ENCODE measurements at places on chromosomes 3 and 15.

- no peak for DNase-seq
Observed at GRCh38 chr3:139653582-139653981, 24.2 kb downstream of the NMNAT3 start.

- DNase-seq: no peak
Observed at GRCh38 chr3:121957674-121958415, 63.6 kb downstream of the SLC15A2 start.

- no peak for DNase-seq
Observed at GRCh38 chr15:55484917-55485672, 22.9 kb downstream of the DNAAF4 start.

GRCh38 chr3:61914276-61914675, 352.9 kb downstream of the PTPRG start:
- DNase-seq: no peak

DNA sequence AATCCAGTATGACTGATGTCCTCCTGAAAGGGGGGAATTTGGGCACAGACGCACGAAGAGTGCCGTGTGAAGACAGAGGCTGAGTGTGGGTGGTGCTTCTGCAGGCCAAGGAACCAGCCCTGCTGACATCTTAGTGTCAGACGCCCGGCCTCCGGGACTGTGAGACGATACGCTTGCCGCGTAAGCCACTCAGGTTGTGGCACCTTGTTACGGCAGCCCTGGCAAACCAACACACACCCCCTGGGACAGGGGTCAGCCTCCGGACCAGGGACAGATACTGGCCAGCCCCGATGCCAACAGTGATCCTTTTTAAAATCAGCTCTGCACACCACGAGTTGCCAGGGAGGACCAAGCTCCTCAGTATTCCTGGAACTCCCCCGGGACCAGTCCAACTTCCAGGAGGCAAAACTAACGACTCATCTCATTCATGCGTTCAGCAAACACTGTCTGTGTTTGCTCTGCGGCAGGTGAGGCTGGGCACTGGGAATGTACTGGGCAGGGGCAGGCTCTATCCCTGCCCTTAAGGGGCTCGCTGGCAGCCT, 21.2 kb upstream of the PIGZ start:
- no peak for DNase-seq

GRCh38 chr15:85010071-85010385, 28.4 kb downstream of the PDE8A start:
- DNase-seq: no peak

DNA sequence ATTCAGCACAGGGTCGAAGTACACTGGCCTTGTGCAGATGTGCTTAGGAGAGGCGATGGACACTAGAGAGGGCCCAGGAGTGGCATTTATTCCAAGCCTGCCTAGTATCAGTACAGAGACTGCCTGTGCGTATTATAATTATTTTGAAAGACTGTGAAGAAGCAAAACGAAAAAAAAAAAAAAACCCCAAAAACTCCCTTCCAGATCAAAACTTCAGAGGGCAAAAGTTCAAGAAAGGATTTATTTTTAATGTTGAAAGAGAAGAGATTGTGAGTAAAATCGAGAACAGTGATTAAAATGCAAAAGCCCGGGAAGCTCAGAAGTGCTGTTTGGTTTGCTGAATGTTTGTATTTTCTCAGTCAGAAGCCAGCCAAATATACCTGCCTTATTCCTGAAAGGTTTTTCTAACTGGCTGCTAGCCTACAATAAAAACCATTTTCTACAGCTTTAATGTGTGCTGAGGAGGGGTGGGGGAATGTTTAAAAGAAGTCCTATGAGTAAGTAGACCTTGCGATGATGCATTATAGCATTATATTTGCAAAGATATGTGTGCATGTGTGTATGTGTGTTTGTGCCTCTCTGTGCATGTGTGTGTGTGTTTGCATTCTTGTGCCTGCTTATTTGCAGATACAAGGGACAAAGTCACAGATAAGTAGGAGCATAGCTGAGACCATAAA, 19.3 kb upstream of the LZTFL1 start:
- DNase-seq: no peak

DNA sequence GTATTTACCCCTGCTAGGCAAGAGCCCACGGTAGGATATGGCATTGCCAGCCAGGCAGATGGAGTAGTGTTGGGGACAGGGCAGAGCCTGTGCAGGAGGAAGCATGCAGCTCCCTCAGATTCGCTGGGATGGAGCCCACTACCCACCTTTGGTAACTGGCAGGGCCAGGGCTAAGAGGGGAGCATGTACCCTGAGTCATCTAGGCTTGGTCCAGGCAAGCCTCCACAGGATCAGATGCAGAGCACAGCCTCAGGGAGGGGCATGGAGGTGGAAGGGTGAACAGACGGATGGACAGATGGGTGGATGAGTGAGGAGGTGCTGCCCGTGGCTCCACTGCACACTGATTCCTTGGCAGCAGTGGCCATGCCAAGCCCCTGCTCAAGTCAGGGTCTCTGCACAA, 33.0 kb downstream of the IL20RB start:
- DNase-seq: no peak

- DNase-seq: no peak
Observed at GRCh38 chr3:77303955-77304699, 264.2 kb downstream of the ROBO2 start.

- DNase-seq: no peak
Observed at GRCh38 chr3:46700772-46701171, 420 bp upstream of the TMIE start.

DNA sequence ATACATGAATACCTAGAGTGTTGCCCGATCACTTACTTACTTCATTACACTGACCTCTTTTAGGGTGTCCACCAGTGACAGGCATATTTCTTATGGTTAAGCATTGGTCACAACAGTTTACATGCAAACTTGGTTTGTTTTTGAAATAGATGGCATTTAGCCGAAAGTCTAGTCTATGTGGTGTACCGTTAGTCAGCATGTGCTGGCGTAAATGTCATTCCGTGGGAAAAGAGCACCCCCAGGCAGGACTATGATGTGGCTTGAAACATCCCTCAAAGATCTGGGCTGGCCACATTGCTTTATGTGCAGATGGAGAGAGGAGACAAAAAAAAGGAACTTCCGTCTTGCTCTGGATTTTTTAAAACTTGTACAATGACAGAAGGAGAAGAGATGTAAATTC, 357.0 kb upstream of the ICE2 start:
- DNase-seq: no peak

DNA sequence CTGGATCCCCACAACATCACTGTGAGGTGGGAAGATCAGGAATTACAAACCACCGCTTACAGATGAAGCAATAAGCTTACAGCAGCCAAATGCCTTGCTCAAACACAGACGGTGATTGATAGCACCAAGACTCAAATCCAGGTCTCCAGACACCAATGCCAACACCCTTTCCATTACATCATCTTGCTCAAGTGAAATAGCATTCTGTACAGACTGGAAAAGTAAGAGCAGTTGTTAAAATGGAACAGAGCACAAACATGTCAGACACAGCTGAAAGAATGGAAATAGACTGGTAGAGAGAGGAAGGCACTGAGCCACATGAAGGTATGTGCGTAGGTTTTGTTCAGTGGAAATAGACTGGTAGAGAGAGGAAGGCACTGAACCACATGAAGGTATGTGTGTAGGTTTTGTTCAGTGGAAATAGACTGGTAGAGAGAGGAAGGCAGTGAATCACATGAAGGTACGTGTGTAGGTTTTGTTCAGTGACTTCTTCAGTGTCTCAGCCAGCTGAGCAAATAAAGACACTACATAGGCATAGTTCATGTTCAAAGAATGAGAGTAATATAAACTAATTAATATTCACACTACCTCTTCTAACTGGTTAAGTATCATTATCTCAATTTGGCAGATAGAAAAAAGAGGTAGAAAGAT, 15.6 kb downstream of the CLDN1 start:
- no peak for DNase-seq

DNA sequence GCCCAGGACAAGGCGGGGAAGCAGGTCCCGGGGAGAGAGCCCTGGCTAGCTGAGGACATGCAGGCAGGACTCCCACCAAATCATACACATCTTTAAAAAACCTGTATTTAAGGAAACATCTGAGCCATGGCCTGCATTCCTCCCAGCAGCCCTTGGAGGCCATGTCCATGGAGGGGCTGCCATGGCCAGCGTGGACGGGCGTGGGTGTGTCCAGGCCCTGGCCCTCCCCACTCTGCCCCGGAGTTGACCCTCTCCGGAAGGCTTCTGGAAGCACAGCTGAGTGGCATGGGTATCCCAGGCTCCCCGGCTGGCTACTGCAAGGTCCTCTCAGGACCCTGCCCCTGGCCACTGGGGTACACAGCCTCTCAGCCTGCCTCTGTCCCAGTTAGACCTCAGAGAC, 149.8 kb downstream of the NSMCE3 start:
- no peak for DNase-seq

DNA sequence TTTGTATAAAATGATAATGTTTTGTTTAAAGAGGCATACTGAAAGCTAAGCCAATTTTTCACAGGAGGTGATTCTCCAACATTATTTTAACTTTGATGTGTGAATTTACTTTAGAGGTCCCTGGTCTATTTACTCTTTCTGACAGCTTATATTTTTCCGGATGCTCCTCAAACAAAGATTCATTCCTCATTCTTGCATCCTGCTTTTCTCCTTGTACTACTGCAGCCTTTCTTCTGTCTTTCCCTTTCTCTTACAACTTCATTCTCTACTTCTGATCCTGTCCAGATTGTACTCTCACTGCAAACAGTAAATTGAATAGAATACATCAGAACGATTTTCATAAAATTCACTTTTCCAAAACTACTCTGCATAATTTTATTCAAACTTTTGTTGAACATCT, 5.1 kb downstream of the NPTN start:
- DNase-seq: no peak

DNA sequence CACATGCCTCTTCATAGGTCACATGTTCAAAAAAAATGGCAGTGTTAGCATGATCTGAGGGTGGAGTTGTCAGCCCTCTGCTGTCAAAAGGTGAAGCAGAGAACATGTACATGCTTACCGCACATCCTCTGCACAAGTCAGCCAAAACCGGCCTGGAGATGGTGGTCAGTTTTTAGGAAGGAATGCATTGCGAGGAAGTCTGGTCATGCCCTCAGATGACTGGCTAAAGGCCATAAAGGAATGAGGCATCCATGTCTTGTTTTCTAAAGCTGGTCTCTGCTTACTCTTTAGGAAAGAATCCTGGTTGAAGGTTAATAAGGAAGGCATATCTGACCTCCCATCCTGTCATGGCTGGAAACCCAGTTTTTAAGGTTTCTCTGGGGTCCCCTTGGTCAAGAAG, 292.0 kb upstream of the CCDC54 start:
- DNase-seq: no peak

DNA sequence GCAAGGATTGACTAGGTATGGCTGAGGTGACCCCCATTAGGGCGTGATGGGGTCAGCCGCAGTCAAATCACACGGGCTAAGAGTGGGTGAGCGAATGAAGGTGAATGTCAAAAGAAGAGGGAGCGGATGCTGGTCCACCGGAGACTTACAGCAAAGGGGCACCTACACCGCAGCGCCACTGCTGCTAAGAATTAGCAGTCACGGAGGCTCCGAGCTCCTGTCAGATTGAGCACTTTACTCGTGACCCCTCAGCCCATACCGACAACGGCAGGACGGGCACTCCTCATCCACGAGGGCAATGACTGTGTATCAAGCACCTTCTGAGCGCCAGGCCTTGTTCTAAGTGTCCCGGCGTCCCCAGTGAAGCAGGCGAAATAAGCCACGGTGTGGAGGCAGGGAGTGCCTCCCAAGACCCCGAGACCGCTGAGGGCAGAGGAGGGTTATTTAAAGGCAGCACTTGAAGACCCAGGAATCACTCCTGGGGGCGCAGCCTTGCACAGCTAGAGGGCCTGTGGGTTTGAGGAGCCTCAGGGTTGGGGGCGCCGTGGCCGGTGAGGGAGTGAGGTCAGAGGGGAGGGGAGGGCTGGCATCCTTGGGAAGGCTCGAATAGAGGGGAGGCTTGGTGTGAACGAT, 61.6 kb upstream of the GATA2 start:
- no peak for DNase-seq

GRCh38 chr3:128609294-128609693, 41.3 kb downstream of the RPN1 start:
- no peak for DNase-seq

DNA sequence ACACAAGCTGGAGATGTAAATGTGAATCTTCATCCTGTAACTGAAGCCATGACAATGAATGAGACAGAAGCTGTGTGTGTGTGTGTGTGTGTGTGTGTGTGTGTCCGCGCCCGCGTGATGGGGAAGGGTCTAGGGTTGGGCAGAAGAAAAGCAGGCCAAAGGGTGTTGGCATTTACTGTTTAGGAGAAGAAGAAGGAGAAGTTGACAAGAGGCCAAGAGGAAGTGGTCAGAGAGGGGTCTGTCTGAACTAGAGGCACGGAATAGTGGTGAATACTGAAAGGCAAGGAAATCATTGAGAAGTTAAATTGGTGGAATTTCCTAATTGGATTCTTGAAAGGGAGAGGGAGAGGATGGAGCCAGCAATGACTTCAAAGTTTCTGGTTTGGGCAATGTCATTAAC, 5.6 kb upstream of the NCEH1 start:
- no peak for DNase-seq

Measured in fibroblast of skin of left biceps (primary cell).